ENCODE measurements at places on chromosomes 1 and 21. TPM values are rescaled to one million over a fixed set of nuclear protein-coding genes. Genes with fewer than 3 reads are reported as not detected.

Gene SLC45A1
- polyA plus RNA-seq: 1.4 TPM

Gene FAM151A
- 1.6 TPM for polyA plus RNA-seq

DNA sequence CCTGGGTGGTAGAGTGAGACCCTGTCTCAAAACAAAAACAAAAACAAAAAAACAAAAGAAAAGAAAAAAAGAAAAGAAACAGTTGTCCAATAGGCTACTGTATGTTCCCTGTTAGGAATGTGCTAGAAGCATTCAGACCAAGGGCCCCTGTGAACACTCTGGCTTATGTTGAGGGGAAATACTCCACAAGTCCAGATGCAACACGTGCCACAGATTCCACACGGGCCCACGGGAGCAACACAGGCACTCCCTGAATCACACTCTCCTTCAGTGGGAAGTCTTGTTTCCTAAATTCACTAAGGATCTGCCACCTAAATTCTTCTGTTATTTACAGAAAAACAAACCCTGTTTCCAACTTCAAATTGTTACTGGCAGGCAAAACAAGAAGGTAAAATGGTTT lies 291.1 kb downstream of the PCP4 start:
- no peak for DNase-seq
- H3K27ac ChIP-seq: no peak overlapping the region
- H3K4me1 ChIP-seq: no peaks in the 10 kb centered on the region

Gene CATSPERE
- 1.3 TPM for polyA plus RNA-seq

DNA sequence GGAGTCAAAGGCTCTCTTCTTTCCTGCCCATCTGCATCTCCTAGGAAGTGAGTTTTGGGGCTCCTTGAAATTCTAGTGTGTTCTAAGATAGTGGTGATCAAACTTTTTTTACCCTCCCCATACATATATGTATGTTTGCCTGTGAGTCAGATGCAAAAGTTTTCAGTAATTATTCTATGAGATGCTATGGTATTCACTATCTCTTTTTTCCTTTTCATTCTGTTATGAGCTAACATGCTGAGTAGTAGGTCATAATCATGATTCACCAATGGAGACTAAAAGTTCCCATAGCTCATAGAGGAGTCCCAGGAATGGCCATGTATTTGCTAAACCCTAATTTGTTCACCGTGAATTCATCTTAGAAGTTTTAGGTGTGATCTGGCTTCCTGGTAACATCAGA lies 135.6 kb downstream of the GPR52 start:
- no peaks in the 10 kb centered on the region for H3K36me3 ChIP-seq
- no peaks in the 10 kb centered on the region for H3K27me3 ChIP-seq
- DNase-seq: no peak
- no peak overlapping the region for H3K27ac ChIP-seq

DNA sequence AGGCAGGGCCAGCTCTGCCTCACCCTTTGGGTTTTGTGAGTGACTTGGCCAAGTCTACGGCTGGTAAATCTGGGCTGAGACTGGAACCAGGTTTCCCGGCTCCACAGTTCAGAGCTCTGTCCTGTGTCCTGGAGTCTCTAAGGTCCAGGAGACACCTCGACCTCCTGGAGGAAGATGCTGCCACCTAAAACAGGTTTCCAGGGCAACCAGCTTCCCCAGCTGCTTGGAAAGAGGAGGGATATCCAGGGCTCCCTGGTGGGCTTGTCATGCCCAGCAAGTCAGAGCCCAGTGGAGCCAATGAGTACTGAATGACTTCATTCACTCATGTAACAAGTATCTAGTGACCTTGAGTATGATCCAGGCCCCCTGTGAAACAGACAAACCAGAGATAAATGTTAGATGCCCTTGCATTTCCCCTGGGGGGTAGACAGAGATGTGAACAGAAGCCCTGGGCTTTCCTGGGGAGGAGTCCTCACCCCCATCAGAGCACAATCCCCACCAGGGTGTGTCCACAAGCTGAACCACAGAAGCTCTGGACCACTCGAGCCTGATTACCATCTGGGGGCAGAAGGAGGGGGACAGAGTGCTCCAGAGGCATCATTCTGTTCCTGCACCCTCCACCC lies 181.2 kb upstream of the RAB4A start:
- no peak for DNase-seq
- no peaks in the 10 kb centered on the region for H3K36me3 ChIP-seq

GRCh38 chr1:225881081-225881958 lies 860 bp downstream of the TMEM63A start:
- H3K27ac ChIP-seq: peak overlapping the region; percentile 98
- no peak for DNase-seq
- H3K4me3 ChIP-seq: peak overlapping the region; percentile 86
- peaks cover 37% of the 10 kb centered on the region for H3K4me1 ChIP-seq
- peaks cover 7% of the 10 kb centered on the region for H3K36me3 ChIP-seq

Gene AADACL4
- 0.05 TPM for polyA plus RNA-seq

All from thymus (tissue), 14 donors.